EL (cell line): ENCODE measurements at places on chromosomes 4 and X.

DNA sequence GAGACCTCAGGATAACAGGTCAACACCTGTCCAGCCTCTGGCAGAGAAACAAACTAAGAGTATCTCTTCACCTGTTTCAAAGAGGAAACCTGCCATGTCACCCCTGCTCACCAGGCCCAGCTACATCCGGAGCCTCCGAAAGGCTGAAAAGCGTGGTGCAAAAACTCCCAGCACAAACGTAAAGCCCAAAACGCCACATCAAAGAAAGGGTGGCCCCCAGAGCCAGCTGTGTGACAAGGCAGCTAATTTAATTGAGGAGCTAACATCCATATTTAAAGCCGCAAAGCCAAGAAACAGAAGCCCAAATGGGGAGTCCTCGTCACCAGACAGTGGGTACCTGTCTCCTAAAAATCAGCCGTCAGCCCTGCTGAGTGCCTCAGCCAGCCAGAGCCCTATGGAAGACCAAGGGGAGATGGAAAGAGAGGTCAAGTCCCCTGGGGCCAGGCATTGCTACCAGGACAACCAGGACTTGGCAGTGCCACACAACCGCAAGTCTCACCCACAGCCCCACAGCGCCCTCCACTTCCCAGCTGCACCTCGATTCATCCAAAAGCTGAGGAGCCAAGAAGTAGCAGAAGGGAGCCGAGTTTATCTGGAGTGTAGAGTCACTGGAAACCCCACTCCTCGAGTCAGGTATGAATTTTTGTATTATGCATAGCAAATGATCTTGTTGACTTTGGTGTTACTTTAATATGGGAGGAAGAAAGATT, 15.1 kb downstream of the PALLD start:
- no peak for DNase-seq

GRCh38 chr4:163132469-163133218, 34.0 kb downstream of the NAF1 start:
- no peak for DNase-seq

GRCh38 chrX:4320436-4320947, 607.0 kb upstream of the PRKX start:
- DNase-seq = no peak

GRCh38 chr4:124173912-124174311, 538.6 kb downstream of the ANKRD50 start:
- DNase-seq = no peak

DNA sequence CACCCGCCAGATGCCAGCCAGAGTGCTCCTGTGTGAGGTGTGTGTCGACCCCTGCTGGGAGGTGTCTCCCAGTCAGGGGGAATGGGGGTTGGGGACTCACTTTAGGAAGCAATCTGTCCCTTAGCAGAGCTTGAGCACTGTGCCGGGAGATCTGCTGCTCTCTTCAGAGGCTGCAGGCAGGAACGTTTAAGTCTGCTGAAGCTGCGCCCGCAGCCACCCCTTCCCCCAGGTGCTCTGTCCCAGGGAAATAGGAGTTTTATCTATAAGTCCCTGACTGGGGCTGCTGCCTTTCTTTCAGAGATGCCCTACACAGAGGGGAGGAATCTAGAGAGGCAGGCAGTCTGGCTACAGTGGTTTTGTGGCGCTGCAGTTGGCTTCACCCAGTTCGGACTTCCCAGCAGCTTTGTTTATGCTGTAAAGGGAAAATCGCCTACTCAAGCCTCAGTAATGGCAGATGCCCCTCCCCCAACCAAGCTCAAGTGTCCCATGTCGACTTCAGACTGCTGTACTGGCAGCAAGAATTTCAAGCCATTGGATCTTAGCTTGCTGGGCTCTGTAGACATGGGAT, 80.8 kb downstream of the CCSER1 start:
- no peak for DNase-seq

DNA sequence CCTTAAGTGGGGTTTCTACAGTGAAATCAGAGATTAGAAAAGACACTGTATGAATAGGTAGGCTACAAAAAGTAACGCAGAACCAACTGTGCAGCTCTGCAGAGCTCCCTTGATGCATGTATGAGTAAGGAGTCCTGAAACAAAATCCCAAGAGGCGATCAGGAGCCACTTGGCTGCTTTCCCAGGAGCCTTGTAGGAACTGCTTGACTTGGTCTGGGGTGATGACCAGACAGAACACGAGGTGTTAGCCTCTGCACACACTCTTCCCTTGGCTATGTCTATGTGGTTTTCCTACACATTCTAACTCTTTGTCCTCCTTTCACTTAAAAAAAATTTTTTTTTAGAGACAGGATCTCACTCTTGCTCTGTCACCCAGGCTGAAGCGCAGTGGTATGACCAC, 22.8 kb upstream of the AP1S2 start:
- DNase-seq = peak; percentile 27

- no peak for DNase-seq
These were observed 17.3 kb downstream of the PARM1 start for GRCh38 chr4:74950200-74950599.

- no peak for DNase-seq
These were observed 366.5 kb downstream of the CXXC4 start for GRCh38 chr4:104128031-104128849.

DNA sequence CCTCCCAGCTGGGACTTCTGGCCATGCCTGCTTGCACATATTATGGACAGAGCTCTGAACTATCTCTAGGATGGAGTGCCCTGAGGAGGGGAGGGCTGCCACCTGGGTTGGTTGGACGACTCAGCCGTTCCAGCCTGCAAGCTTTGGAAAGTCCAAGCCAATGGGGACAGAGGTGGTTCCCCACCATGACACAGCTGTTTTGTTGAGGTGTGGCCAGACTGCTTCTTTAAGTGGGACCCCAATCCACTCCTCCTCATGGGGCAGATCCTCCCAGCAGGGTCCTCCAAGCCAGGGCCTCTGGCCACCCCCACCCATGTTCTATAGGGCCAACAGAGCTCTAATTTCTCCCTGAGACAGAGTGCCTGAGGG, 22.7 kb downstream of the F8A3 start:
- DNase-seq = no peak

GRCh38 chr4:147034372-147034771, 88.7 kb upstream of the TTC29 start:
- peak; percentile 7 for DNase-seq

GRCh38 chr4:118774321-118774720, 61.6 kb downstream of the SEC24D start:
- no peak for DNase-seq
